ENCODE measurements at places on chromosomes 6 and 20.

DNA sequence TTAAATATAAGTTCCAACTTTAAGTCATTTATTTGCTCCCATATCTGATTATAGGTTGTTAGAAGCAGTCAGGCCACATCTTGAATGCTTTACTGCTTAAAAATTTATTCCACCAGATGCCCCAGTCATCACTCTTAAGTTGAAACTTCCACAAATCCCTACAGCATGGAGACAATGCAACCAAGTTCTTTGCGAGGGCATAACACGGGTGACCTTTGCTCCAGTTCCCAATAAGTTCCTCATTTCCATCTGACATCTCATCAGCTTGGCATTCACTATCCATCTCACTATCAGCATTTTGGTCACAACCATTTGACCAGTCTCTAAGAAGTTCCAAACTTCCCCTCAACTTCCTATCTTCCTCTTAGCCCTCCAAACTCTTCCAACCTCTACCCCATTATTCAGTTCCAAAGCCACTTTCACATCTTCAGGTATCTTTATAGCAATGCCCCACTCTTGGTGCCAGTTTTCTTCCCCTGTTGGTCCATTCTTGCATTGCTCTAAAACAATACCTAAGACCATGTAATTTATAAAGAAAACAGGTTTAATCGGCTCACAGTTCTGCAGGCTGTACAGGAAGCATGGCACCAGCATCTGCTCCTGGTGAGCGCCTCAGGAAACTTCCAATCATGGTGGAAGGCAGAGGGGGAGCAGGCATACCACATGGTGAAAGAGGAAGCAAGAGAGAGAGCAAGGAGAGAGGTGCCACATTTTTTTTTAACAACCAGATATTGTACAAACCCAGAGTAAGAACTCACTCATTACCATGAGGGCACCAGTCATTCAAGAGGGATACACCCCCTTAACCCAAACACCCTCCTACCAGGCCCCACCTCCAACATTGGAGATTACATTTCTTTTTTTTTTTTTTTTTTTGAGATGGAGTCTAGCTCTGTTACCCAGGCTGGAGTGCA lies 15.9 kb upstream of the ITPR3 start:
- no peak for DNase-seq

- no peak for DNase-seq
Observed at GRCh38 chr20:24735263-24735662, 213.8 kb upstream of the CST7 start.

DNA sequence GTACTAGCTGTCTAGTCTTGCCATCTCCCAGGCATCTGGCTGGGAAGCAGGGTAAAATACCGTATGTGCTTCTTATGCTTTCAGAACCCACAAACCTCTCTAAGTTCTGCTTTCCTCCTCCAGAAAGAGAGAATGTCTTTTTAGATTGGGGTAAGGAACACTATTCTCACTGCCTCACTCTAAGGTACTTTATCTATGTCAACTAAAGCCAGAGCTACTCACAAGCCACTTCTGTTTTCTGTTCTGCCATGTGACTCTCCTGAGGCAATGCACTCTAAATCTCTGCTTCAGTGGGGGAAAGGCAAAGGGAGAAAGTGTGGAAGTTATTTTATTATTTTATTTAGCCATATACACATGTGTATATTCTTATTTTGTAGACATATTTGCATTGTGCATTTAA lies 15.6 kb downstream of the MEP1A start:
- no peak for DNase-seq

- DNase-seq, result no peak
Observed at GRCh38 chr20:58585753-58586540, 65.1 kb upstream of the STX16 start.

DNA sequence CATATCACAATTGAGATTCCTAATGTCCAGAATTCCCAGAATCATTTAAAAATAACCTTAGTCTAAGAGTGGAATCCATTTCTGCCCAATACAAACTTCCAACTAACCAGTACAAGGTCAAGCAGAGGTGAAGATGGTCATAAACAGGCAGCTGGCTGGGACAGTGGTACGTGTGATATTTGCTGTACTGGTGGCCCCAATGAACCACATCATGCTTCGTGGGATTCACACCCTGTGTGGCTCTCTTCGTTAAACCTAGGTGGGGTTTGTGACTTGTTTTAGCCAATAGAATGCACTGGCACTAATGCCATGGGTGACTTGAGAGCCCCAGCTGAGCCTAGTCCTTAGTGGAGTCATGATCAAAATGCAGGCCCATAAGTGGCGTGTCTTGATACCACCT lies 286.6 kb downstream of the KIF16B start:
- no peak for DNase-seq

DNA sequence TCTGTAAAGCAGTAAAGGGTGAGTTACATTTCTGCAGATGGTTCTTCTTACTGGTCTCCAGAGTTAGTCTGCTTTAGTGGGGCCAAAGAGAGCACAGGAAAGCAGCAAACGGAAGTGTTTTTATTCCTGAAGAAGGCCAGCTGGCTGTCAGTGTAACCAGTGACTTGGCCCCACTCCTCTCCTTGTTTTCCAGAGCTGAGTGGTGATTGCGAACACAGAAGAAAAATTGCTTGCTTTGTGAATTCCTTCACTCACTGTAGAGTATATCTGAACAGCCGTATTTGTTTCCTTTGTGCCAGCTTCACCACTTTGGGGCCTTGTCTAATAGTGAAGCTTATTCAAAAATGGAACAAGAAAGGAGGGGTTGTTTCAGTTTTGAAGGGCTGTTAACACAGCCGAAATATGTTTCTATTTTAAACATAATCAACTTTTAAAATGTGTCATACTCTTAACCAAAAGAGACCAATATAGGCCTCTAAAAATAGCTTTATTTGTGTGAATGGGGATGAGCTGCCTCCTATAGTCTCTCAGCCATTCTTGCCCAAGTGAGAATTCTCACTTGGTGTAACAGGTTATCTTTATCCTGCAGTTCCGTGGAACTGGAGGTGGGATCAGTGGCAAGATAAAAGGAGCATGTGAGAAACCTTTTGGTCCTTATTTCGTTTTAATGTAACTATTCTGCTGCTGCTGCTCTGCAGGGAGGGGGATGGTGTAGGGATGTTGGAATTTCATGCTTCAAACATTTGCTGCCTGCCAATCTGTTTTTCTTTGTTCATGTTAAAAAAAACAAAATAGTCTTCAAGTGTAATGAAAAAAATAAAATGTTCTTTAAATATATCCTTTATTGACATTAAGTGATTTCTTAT lies 37.8 kb downstream of the ZC2HC1B start:
- no peak for DNase-seq

- no peak for DNase-seq
Observed at GRCh38 chr20:38751360-38751976, 3.2 kb downstream of the ACTR5 start.

GRCh38 chr6:2970753-2971419 lies 481 bp downstream of the SERPINB6 start:
- DNase-seq, result peak; percentile 28

DNA sequence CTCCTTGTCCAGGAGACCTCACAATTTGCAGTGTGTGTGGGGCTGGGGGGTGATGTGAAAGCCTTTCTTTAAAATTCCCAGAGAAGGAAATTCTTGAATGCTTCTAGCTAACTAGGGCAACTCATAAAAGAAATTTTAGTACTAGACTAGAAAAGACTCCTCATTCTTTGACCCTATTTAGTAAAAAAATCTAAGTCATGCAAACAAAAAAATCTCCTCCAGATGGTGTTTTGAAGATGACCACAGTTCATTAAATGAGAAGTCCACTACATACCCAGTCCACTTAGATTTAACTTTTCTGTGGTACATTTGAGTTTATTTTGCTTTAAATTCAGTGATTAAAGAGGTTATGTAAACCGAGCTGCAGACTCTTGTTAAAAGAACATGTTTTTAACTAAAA lies 67.5 kb downstream of the NDUFAF5 start:
- no peak for DNase-seq

DNA sequence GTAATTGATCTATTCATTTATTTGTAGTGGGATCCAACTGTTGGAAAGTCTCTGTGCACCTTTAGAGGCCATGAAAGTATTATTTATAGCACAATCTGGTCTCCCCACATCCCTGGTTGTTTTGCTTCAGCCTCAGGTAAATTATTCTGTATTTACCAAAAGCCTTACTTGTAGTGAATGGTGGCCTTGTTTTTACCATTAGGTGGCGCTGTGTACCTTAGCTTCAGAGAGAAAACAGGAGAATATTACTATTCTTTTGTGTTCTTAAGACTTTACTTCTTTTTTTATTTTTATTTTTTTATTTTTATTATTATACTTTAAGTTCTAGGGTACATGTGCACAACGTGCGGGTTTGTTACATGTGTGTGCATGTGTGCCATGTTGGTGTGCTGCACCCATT lies 23.7 kb downstream of the PEX7 start:
- DNase-seq, result peak; percentile 54

DNA sequence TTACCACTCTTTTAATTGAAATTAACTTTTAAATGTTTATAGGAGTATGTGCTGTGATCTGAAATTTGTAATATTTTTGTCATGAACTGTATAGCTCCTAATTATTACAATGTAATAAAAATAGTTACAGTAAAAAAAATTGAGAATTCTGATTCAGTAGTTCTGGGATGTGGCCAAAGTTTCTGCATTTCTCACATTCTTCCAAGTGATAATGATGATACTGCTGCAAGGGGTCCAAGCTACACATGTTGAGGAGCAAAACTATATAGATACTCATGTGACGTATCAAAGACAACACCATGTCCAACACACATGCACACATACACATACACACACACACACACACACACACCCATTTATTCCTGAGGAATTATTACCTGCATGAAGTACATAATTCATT lies 71.0 kb upstream of the FAM83B start:
- DNase-seq, result no peak

DNA sequence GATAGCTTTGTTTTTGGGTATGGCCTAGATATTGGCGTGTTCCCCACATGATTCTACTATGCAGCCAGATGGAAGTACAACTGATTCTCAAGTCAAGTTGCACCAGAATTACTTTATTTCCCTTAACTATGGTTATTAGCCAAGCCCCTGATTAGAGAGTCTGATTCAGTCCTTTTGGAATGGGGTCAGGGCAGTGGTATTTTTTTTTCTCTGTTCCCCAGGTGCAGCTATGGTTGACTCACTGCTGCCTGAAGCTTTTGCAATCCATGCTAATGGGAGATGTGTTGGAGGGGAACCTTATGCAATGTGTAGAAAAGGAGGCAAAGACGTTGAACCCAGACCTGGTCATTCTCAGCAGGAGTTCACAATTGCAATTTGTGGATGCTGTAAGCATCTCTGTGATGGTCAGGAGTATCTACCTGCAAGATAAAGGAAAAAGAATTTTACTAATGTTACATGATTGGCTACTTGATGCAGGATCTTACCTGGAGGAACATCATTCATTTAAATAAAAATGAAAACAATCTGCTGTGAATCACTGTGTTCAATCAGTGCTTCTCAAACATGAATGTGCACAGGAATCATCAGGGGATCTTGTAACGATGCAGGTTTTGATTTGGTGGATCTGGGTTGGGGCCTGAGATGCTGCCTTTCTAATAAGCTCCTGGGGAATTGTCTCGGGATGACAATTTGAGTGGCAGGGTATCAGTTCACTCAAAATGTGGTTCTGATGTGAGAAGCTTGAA lies 49.4 kb downstream of the PFDN4 start:
- no peak for DNase-seq

GRCh38 chr20:14790190-14790589 lies 452.8 kb upstream of the FLRT3 start:
- DNase-seq, result no peak

GRCh38 chr20:21389368-21389767 lies 8.0 kb downstream of the NKX2-4 start:
- no peak for DNase-seq

- peak; percentile 37 for DNase-seq
Observed at GRCh38 chr6:26268659-26269402, 96.2 kb upstream of the BTN3A2 start.

DNA sequence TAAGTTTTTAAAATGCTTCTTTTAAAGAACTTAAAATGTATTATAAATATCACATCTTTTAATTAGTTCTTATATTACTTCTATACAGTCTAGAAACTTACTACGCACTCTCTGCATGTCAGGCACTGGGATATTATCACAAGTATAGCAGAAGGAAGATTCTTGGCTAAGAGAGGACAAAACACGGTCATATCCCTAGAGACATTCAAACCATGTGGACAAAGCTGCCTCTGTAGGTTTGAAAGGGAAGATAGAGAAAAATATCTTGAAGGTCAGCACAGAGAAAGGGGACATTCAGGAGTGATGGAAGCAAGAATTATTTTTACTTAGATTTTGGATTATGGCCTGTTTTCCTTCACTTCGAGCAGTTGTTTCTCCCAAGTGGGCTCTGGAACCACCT lies 64.1 kb downstream of the LRRC1 start:
- DNase-seq, result no peak

- DNase-seq, result no peak
Observed at GRCh38 chr6:35977308-35977707, 47.1 kb downstream of the SLC26A8 start.

GRCh38 chr6:105181981-105182515 lies 2.2 kb upstream of the POPDC3 start:
- DNase-seq, result no peak

GRCh38 chr6:126812010-126812409 lies 306.5 kb upstream of the RSPO3 start:
- no peak for DNase-seq

GRCh38 chr6:109736273-109737025 lies 45.4 kb downstream of the FIG4 start:
- no peak for DNase-seq

- peak; percentile 94 for DNase-seq
Observed at GRCh38 chr6:8063761-8064637, at the start of gene BLOC1S5. Gene BLOC1S5 (minus strand): TSS chr6:8064389. CDS start chr6:8064376, 13 bp downstream.

DNA sequence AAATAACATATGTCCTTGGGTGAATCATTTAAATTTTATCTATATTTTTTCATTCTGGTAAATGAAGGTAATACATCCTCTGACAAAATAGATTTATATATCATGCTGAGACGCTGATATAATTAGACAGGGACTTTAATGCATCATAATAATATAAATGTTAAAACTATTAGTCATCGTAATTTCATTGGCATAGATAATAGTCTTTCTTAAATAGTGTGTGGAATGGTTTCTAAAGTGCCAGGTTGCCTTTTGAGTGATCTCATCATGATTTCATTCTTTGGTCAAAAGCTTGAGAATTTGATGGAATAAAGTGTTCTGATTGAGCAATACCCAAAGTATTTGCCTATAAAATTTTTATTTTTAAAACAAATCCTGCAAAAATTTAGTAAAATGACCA lies 43.2 kb upstream of the BMP5 start:
- no peak for DNase-seq

DNA sequence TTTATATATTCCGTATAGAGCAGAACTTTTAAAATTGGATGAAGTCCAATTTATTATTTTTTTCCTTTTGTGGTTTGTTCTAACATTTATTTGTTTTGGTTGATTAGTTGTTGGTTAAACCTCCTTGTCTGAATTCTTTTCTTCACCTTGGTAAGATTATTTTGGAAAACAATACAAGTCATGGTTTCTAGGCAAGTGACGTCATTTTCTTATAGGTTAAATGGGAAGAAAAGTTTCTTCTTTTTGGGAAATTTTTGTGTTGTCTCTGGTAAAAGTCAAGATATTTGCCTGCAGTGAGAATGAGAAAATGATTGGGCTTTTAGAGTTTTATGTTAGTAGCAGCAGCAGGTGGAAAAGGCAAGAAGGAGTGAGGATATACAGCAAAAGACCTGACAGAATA lies 197.9 kb downstream of the OTOR start:
- no peak for DNase-seq
